COR-L47 (cell line): ENCODE measurements at places on chromosomes 3 and 15.

DNA sequence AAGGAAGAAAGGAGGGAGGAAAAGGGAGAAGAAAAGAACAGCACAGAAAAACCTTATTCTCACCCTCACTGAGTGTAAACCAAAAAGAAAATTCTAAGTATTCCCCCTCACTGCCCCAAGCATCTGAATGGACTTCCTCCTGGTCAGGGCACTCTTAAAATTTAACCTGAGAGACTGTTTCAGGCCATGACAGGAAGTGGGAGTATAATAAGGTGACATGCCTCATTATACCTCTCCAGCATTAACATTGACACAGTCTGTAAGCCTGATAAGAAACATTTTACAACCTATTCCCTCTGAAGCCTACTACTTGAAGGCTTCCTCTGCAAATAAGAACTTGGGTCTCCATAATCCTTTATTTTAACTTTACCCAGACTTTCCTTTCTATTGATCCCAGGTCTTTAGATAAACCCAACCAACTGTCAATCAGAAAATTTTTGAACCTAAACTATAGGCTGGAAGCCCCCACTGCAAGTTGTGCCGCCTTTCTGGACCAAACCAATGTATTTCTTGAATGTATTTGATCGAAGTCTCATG, 41.7 kb downstream of the SLCO2A1 start:
- no peak for DNase-seq

DNA sequence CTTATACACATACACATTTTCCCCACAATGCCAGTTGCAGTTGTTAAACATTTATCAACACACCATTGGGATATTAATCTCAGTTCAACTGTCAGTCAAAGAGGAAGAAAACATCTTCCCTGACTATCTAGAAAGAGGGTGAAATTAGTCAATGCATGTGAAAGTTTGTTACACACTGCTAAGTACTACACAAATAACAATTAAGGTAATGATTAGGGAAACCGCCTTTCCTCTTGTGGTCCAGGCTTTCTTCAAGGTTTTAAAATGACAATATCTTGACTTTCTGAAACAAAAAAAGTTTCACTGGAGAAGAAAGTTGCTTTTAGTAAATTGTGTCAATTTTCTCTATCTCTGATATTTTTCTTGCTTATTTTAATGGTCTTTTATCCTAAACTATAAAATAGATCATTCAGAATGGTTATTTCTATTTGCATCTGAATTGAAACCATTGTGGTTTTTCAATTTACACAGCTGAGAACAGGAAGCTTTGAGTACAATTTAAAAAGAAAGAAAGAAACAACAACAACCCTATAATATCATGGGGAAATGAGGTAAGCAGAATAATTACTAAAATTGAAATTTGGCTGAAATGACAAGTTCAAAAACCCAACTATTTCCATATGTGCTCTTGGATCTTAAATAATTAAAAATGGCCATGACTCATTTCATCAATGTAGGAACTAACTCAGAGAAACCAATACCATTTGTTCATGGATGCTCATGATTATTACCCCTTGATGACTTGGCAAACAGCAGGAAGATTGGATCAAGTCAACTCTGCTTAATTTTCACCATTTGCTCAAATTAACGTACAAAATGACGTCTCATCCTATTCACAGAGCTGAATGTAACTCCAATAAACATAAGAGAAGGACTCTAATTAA, 31.7 kb downstream of the GPR149 start:
- no peak for DNase-seq

- no peak for DNase-seq
These were observed 29.7 kb downstream of the ACSBG1 start for GRCh38 chr15:78204351-78205309.

DNA sequence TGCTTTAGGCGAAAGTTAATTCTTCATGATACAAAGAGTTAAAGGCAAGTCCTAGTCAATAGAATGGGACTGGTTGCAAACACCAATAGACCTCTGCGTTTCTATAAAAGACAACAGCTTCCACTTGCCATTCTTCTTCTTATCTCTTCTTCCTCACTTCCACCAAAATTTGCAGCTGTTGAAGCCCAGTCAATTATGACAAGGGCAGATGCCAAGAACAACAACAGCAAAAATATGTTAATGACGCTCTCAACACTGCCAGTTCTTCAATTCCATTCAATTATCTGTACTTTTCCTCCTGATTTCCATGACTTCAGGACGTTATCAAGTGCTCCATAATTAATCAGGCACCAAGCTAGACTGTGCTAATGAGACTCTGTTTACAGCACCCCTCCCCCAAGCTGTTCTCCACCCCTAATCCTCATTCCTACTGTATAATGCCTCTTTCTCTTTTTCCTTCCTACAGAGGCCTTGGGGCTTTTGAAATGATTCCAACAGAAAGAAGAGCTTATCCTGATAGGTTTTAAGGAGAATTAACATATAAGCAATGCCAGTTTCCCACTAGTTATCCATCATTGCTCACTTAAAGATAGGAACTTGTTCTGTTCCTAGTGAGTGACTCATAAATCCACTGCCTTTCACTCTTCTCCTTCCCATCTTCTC, 1160.5 kb downstream of the IGSF11 start:
- no peak for DNase-seq

- no peak for DNase-seq
These were observed 3.2 kb upstream of the BLOC1S6 start for GRCh38 chr15:45583731-45584639.

DNA sequence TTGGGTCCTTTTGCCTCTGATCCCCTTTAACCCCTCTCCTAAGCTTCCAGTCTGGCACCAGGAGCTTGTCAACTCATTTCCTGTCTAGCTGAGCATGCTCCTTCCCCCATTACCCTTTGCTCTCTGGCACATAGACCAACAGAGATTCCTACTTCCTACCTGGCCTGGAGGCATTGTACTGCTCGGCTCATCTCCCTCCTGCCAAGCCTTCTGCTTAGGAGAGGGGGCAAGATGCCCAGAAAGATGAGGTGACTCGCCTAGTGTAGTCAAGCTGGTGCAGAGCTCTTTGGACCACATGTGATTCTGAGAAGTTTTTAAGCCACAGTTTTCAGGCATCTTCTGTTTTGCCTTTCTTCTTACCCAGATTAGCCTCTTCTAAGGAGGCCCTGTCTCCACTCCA, 95.4 kb downstream of the ZNF621 start:
- no peak for DNase-seq

DNA sequence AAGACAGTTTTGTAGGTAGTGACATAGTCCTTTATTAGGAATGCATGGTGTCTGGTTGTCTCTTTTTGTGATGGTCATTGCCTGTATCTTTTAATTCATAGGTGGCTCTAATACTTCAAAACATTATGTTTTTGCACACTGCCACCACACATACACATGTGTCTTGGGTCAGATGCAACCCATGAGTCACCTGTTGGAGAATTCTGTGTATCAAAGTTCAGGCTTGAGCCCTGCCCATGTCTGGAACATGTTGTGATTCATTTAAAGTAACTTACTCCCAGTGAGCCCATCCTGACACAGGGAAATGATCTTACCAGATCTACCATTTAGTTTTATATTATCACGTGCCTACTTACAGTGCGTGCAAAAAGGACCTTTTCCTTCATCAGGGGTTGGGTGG, 142.7 kb downstream of the GHSR start:
- DNase-seq = no peak

- DNase-seq = no peak
These were observed 4.5 kb downstream of the NDUFB5 start for GRCh38 chr3:179608931-179609720.

GRCh38 chr15:91795235-91795634, 58.3 kb upstream of the SLCO3A1 start:
- DNase-seq = no peak

DNA sequence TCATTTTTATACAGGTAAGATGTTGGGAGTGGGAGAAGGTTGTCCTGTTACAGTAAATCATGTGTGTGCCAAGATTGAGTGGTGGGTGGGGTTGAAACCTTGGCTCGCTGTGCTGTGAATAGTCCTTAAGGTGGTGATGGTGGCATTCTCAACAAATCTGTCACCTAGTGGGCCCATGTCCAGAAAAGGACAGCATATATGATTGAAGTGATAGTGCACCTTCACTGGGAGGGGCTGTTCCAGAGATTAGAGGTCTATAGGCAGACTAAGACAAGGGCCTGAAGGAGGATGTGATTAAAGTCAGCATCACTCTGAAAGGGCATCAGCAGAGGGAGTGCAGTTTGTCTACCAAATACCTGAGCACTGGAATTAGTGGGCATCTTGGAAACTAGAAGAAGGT, 374.2 kb upstream of the C2CD4B start:
- DNase-seq = no peak

GRCh38 chr3:12886736-12887135, 45.4 kb upstream of the RPL32 start:
- DNase-seq = no peak

DNA sequence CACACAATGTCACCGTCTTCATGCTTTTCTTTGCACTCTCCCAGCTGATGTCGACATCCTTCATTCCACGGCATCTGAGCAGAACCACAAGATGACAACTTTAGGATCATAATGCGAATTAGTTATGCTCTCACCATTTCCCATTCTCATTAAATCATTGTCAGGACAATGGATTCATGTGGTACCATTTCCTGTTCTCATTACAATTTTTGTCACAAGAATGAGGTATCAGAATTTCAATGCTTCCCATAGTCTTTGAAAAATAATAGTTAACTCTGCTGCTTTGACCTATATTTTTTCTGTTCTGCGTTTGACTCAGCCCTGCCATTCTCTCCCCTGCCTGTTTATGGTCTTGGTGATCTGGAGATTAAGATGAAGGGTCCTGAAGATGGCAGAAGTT, 175.7 kb upstream of the MDFIC2 start:
- DNase-seq = no peak

DNA sequence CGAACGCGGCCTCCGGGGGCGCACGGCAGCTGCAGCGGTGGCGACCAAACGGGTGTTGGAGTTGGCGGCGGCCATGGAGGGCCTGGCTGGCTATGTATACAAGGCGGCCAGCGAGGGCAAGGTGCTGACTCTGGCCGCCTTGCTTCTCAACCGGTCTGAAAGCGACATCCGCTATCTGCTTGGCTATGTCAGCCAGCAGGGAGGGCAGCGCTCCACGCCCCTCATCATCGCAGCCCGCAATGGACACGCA, 725 bp downstream of the FEM1B start:
- DNase-seq = no peak

GRCh38 chr15:101675015-101675414, 22.8 kb upstream of the TM2D3 start:
- no peak for DNase-seq

DNA sequence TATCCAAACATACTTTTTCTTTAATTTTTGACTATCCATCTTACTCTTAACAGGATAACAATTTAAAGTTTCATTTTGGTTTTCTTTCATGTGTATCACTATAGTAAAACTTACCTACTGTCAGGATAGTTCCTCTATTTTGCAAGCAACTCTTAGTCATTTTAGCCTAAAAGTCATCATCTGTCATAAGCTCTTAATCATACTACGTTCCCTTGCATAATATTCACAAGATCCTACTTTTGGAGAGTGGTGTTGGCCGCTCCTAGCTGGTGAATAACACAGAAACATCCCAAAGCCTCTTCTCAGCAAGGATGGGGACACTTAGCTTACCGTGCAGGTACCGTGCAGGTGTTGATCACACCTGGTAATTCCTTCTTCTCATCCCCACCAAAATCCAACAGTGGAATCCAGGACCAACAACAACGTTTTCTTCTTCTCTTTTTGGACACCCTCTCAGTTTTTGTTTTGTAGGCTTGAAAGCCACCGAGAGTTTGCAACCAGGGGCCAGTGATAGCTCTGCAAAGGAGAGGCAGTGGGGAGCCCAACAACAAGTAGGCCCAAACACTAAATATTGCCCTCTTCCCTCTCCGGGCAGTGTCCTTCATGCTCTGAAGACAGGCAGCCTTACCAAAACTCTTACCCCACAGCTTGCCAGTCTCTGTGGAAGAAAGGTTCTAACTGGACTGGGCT, 433 bp downstream of the FILIP1L start:
- no peak for DNase-seq

DNA sequence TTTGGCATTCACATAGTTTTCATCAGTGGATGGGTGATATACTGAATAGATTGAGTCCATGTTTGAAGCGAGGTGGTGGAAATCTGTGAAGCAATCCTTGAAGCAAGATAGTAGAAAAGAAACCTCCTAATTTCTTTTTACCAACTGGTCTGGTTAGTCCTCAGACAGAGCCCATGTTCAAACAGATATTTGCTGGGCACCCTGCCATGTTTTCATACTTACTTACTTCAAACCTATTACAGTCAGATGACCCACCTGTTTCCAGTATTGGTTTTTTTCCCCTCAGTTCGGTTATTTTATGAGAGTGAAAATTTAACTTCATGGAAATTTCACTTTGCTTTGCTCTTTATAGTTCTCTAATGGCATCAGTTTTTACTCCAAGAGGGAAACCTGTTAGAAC, 23.7 kb downstream of the EXOSC7 start:
- no peak for DNase-seq

- no peak for DNase-seq
These were observed 321.4 kb upstream of the NECTIN3 start for GRCh38 chr3:110750201-110750600.
